SJSA1 (cell line): ENCODE measurements at places on chromosomes 7 and 10. TPM values are rescaled to one million over a fixed set of nuclear protein-coding genes. Genes with fewer than 3 reads are reported as not detected.

- DNase-seq = no peak
These were observed 78.0 kb downstream of the MKI67 start for GRCh38 chr10:128047991-128048818.

- no peak for DNase-seq
These were observed 21.4 kb upstream of the MGMT start for GRCh38 chr10:129445436-129446182.

DNA sequence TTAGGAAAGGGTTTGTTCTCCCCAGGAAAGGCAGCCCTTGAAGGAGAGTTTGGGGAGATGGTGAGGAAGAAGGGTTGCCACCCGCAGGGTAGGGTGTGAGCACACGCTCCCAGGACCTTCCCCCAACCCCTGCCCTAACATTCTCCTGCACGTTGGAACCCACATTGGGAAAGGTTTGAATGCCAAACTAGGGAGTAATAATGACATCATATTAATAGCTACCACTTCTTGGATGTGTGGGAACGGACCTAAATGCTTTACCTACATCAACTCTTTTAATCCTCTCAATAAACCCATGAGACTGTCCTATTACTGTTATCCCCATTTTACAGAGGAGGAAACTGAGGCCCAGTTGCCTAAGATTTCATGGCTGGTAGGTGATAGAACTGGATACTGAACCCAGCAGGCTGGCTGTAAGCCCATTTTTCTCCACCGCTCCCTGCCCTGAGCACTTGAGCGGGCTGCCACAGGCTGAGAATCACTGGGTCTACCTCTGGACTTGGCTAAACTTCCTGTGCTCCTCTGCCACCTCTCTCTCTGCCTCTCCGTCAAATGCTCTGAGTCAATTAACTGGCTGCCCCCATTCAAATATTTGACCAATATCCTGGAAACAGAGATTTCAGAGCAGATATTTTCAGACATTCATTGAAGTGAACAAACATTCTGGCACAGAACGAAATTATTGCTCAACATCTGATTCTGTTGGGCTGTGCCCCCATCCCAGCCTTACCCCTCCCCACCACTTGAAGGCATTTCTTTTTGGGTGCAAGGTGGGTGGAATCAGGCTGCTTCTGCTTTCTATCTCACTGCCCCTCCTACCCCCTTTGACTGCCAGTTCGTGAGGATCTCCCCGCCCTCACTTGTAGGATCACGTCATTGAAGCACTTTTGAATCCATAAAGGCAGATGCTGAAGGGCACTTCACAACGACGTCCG is 129.7 kb downstream of the C10orf105 start:
- no peak for DNase-seq

DNA sequence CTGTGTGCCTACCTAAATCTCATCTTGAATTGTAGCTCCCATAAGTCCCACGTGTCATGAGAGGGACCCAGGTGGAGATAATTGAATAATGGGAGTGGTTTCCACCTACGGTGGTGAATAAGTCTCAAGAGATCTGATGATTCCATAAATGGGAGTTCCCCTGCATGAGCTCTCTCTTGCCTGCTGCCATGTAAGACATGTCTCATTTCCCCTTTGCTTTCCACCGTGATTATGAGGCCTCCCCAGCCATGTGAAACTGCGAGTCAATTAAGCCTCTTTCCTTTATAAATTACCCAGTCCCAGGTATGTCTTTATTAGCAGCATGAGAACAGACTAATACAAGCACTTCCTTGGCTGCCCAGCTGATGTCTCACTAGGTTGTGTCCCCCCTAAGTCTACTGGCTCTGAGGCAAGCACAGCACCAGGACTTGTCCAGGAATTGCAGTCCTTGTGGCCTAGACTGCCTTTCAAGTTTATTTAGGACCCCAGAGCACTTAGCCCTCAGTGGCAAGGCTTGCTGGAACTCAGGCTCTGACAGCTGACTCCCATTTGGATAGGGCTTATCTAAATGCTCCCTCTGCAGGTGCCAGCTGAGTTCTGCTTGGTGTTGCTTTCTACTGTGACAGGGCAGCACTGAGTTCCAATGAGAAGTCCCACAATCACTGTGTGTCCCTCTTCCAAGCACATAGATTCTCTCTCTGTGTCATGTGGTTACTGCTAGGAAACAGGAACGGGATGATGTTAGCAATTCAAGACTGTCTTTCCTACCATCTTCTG is 59.0 kb upstream of the TAS2R16 start:
- DNase-seq = no peak

Gene CDH23
- total RNA-seq = 0.16 and 0.37 TPM in 2 replicates

Gene ZNF32
- 29.8 and 41.3 TPM in 2 replicates for total RNA-seq
